Fibroblast of the conjunctiva (primary cell): ENCODE measurements at places on chromosomes 1 and 21.

DNA sequence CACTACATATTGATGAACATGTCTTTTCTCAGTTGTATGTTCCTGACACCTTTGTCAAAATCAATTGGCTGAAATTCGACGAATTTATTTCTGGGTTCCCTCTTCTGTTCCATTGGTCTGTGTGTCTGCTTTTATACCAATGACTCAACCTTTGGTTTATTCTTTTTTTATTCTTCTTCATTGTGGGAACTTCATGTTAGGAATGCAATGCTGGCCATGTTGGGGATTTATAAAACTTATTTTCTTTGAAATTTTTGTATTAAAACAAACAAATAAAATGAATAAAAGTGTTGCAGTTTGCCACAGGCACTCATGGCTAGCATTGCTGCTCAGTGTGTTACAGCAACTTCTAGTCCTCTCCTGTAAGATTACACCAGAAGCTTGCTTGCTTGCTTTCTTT is 287.8 kb downstream of the DUSP10 start:
- DNase-seq, result no peak

- no peak for DNase-seq
These were observed 93.0 kb upstream of the TTC34 start for GRCh38 chr1:2894381-2895041.

GRCh38 chr1:89081005-89081404 is 16.0 kb upstream of the GBP1 start:
- no peak for DNase-seq

DNA sequence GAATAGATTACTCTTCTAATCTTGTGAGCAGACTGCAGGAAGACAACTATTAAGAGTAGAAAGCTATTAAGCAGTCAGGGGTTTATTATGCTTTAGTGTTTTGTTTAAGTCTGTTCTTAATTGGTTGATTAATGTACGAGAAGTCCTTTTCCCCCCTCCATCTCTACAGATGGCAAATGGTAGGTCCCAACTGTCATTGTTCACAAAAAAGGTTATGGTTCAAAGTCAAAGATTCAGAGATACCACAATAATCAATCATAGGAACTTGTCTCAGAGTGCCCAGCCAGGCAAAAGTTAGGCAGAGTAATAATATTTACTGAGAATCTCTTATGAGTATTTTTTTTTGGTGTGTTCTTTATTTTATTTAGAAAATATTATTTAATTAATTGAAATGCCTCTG is 26.8 kb downstream of the NFIA start:
- no peak for DNase-seq

DNA sequence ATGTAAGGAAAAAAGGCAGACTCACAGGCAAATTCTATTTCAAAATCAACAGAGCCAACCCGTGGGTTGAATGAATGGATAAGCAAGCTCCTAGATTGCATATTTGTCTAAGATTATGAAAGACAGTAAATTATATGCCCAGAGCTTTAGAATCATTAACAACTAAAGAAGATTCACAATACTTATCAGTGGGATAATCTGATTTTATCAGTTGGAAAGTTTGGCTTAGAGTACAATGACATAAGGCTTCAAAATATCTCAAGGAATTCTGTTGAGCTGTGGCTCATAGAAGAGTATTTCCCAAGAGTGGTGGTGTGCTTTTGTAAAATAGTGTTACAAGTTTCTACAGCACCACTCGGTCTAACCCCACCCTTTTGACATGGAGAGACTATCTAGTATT is 85.5 kb downstream of the ADAMTS1 start:
- DNase-seq, result no peak
